ENCODE measurements at places on chromosomes 16 and 17. TPM values are rescaled to one million over a fixed set of nuclear protein-coding genes. Genes with fewer than 3 reads are reported as not detected.
A peak's percentile ranks its signal among the peaks of the same experiment; 100 is the strongest.

SLFN14 gene
- not detected for total RNA-seq

FAM20A gene
- 5.8 TPM for total RNA-seq

DNA sequence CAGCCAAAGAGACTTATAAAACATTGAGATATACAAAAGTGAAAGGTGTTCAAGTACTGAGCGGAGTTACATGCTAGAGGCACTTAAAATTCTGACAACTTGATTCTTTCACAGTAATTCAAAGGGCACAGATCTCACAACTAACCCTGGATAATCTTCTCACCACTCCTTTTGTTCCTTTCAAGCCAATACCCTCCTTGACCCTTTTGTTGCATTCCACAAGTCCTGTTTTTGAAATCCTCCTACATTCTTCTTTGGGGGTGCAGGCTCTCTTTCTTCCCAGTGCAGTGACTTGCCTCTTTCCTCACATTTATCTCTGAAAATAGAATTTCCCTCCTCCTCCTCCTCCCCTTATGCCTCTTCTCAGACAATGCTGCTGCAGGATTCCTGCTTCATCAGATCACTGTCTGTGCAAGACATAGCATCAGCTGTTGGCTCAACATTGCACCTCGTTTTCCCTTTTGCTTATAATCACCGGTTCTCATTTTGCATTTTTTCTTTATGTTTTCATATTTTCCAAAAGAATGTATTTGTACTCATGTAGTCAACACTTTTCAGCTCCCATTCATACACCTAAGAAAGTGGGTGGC lies 199.3 kb downstream of the CDH8 start:
- DNase-seq: no peak

- no peak for DNase-seq
These were observed 163.4 kb downstream of the SEC14L1 start for GRCh38 chr17:77304051-77304745.

HCRT gene
- total RNA-seq: not detected

PRR35 gene
- not detected for total RNA-seq

KRT33A gene
- 73.9 TPM for total RNA-seq

- no peak for DNase-seq
These were observed at the start of gene CBLN1 for GRCh38 chr16:49281480-49281842. CBLN1 (minus strand) TSS chr16:49281838; CDS start chr16:49281465, 373 bp downstream.

KRT32 gene
- total RNA-seq: not detected

PKMYT1 gene
- 7.4 TPM for total RNA-seq

- DNase-seq: no peak
These were observed 8.5 kb downstream of the ZFPM1 start for GRCh38 chr16:88461331-88462269.

- DNase-seq: no peak
These were observed 8.2 kb downstream of the TUBG2 start for GRCh38 chr17:42667088-42667951.

DNA sequence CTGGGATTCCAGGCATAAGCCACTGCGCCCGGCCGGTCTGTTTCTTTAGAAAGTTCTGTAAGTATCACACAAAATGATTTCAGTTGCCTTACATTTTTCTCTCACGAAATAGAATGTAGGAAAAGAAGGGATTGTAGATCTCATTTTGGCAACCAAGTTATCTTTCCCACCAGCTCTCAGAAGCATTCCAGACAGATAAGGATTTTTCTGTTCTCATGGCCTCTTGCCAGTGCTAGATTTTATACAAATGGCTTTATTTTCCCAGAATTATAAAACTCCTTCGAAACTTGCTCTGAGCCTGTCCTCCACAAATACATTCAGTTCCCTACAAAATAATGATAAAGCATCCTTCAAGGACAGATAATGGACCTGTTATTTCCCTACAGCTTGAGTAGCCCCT lies 46.9 kb downstream of the LCMT1 start:
- no peak for DNase-seq

- no peak for DNase-seq
These were observed 996 bp downstream of the SUMO2 start for GRCh38 chr17:75181608-75182318.

GRCh38 chr16:6193718-6194117 lies 1096.1 kb upstream of the EEF2KMT start:
- no peak for DNase-seq

KRT40 gene
- total RNA-seq: 12.3 TPM

DNA sequence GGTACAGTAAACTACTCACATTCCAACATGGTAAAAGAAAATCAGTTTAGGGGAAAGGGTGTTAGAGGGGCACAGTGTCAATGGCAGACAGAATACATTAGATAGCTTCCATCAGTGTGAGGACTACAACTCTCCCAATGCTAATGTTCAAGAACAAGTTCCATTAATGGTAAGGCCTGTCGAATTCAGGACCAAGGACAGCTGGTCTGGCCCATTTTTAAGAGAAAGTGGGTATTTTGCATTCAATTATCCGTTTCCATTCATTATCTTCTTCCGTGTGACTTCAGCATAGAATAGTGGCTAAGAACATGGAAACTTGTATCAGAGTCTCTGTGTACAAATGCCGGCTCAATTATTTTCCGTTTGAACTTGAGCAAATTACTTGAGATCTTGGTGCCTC lies 98.4 kb downstream of the XYLT1 start:
- DNase-seq: no peak

GRCh38 chr16:70689970-70690891 lies 4.4 kb upstream of the MTSS2 start:
- DNase-seq: no peak

DNA sequence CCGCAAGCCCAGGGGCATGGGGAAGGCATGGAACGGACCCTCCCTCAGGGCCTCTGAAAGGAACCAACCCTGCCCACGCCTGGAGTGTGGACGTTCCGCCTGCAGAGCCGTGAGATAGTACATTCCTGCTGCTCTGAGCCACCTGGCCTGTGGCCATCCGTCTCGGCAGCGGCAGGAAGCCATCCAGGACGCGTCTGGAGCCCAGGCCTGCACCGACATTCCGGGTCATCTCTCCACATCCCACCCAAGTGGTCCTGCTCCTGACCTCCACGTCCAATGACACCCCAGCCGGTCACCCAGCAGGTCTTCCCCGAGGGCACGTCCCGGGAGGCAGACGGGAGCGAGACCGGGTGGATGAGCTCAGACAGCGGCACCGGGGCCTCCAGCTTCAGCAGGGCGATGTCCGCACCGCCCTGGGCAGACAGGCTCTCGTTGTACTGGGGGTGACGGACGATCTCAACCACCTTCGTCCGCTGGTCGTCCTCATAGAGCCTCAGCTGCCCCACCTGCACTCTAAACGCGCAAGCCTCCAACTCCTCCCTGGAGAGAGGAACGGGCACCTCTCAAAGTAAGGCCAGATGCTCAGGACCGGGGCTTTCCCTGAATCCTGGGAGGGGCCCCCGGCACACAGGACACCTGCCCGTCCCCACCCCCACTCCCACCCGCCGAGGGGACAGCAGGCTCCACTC lies 21.3 kb upstream of the UBE2I start:
- no peak for DNase-seq

GPS1 gene
- total RNA-seq: 77.9 TPM

DNA sequence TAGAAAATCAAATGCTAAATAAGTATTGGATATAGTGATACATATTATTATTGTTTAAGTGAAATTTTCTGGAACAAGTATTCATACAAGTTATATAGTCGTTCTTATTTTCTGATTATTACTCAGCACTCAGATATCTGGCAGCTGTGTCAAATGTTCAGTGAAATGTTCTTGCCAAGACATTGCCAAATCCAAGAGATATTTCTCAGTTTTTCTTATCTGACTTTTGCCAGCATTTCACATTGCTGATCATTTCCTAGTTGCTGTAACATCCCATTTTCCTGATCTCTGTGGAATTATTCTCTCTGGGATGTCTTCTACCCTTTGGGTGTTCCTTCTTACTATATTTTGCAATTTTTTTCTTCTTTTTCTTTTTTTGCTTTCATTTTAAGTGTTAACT lies 262.3 kb downstream of the KIF2B start:
- DNase-seq: no peak

GRCh38 chr16:7887316-7887715 lies 554.7 kb downstream of the RBFOX1 start:
- no peak for DNase-seq

- no peak for DNase-seq
These were observed 34.3 kb upstream of the LGALS9 start for GRCh38 chr17:27596566-27597187.

HSD17B2 gene
- total RNA-seq: 5.2 TPM

XYLT2 gene
- total RNA-seq: 41.3 TPM

DNA sequence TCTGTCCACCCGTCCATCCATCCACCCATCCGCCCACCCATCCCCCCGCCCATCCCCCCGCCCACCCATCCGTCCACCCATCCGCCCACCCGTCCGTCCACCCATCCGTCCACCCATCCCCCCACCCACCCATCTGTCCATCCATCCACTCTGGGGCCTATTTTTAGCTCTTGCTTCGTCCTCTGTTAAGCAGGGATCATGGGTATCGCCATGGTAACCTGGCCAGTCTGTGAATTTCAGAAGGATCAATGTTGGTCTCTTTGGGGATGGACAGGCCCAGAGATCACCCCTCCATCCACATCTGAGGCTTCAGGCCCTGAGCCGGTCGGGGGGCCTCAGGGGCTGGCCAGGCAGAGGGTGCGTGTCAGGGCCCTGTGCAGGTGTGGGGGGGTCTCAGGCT lies 15.2 kb upstream of the DPEP1 start:
- DNase-seq: no peak

GRCh38 chr17:72970246-72970645 lies 122.2 kb downstream of the SLC39A11 start:
- DNase-seq: no peak

DNA sequence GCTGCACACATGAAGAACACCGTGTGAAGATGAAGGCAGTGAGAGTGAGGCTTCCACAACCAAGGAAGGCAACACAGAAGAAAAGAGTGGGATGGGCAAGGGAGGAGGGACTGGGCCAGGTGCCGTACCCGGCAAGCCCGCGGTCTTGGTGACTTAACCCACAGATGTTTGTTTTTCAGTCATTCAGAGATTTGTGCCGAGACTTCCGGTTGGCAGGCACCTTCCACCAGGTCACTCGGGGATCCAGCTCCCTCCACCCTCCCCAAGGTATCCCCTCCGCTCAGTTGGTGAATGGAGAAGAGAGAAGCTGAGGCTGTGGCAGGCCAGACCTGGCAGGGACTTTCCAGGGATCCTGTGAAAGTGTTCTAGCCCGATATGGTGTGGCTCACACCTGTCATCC lies 4.9 kb upstream of the KREMEN2 start:
- DNase-seq: no peak

PRAC2 gene
- not detected for total RNA-seq

KRT27 gene
- total RNA-seq: 69.8 TPM

DNA sequence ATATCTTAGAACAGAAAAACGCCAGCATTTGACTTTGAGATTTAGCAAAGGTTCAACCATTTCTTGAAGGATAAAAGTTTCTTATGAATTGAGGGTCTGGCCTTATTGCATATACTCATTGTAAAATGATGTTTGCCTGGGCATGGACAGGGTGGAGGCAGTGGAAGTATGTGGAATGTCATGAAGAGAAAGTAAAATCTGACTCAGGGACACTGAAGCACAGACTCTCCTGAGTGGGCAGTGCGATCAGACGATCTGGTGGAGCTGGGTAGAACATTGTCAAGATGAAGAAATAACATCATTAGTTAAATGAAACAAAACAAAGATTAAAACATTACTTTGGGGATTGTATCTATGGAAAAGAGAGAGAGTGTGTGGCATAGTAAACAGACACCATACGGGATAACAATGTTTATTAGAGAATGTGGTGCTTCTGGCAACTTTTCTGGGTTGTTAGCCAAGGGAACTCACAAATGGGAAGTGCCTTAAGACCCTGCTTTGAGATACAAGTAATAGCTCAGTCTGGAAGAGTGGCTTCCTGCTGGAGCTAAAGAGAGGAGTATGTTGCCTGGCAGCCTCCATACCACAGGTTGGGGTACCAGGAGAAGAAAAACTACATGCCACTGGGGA lies 4.4 kb downstream of the MAP3K3 start:
- DNase-seq: no peak

GRCh38 chr17:7887482-7888183 lies 956 bp upstream of the CHD3 start:
- peak; percentile 90 for DNase-seq

GRCh38 chr16:85242140-85242539 lies 129.9 kb upstream of the CIBAR2 start:
- no peak for DNase-seq

DNA sequence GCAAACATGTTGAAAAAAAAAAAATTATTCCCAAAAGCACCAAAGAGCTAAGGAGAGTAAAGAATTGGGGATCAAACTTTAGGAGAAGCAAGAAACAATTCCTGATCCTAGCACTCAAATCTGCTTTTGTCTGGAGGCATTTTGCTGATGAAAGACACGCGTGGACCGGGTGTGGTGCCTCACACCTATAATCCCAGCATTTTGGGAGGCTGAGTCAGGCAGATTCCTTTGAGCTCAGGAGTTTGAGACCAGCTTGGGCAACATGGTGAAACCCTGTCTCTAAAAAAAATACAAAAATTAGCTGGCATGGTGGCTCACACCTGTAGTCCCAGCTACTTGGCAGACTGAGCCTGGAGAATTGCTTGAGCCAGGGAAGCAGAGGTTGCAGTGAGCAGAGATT lies 35.4 kb downstream of the ZFP90 start:
- no peak for DNase-seq

GRCh38 chr17:41496803-41497484 lies 7.2 kb upstream of the KRT36 start:
- no peak for DNase-seq

KRT26 gene
- total RNA-seq: not detected

DNA sequence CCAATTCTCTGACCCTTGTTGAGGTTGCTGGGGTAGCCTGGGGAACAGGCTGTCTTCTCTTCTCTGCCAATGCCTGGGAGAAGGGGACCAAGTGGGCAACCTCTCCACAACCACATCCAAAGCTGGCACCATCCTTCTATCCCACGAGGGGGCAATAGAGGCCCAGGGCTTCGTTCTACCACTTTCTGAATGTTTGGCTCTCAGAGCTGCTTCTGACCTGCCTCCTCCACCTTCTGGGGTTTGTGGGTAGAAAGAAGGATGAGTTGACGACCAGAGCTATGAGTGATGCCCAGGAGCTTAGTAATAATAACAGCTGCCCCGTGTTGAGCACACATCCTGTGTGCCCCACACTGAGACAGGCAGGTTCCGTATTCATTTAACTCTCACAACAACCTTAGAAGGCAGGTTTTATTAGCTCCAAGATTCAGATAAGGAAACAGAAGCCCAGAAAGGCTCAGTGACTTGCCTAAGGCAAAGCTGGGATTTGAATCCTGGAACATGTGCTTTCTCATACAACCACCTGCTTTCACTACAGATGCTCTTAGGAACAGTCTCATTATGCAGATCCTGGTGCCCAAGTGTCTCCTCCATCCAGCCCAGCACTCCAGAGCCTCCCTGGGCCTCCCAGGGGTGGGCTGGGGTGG lies 11.1 kb downstream of the TSPOAP1 start:
- DNase-seq: no peak

BICDL2 gene
- total RNA-seq: 101 TPM

DNA sequence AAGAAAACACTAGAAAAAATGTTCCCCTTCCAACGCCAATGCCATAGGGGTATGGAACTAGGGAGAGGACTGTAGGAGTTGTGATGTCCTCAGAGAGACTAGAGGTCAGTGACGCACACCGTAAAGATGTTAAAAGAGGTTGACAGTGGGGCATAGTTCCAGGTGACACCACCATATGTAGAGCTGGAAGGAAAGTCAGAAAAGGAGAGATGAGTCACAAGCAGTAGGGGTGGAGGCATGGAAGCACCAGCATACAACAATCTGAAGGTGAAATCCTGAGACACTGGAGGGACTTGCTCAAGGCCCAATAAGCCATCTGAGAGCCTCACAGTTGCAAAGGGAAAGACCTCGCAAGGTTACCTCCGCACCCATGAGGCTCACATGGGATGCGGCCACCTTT lies 76.0 kb downstream of the ZNF18 start:
- DNase-seq: no peak

GRCh38 chr16:90019543-90020259 lies 445 bp upstream of the DBNDD1 start:
- no peak for DNase-seq

KRTAP1-5 gene
- total RNA-seq: not detected
